ENCODE measurements at places on chromosomes 16 and 17.

- no peak for DNase-seq
Observed at GRCh38 chr16:6146356-6146755, 1048.8 kb upstream of the EEF2KMT start.

GRCh38 chr16:88366704-88367047 lies 16.1 kb upstream of the ZNF469 start:
- no peak for DNase-seq

- no peak for DNase-seq
Observed at GRCh38 chr17:82049521-82049971, 2.1 kb downstream of the RFNG start.

DNA sequence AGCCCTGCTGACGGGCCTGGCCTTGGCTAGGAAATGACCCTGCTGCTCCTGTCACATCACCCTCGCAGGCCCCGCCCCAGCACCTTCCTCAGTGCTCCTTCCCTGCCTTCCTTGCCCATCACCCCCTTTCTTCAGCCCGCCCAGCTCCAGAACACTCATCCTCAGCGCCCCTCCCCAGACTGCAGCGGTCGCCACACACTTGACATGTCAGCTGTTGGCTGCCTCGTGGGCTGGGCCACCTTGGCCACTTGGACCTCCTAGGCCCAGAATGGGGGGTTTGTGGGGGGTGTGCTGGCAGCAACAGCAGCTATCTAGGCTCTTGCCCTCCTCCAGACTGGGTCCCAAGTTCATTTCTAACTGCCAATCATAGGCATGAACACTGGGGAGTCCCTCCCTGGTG lies 10.6 kb downstream of the ELMO3 start:
- DNase-seq = no peak

DNA sequence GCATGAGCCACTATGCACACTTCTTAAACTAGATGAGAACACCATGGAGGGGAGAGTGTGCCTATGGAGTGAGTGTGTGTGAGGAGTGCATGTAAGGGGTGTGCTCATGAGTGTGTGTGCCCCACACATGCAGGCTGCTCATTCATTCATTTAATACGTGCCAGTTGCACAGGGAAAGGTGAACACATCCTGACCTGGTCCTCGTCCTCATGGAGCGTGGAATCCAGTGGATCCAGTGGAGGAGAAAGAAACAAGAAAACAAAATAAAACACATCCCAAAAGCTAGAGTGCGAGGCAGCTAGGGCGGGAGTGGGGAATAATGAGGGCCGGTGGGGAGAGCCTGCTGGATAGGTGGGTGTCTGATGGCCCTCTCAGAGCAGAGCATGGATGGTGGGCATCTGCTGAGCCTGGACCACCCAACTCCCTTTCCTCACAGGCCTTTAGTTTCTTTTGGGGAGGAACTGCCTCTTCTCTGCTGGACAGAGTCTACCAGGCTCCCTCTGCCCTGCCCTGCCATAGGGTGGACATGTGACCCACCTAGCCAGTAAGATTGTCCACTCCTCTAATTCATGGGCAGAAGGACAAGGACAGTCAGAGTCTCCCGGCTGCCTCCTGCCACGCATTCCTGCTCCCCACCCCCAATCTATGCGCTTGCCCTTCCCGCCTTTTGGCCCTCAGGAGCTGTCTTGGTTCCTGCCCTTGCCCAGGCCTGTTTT lies 204.3 kb downstream of the RAB11FIP4 start:
- DNase-seq = no peak

GRCh38 chr17:1024076-1024475 lies 27.1 kb downstream of the TIMM22 start:
- DNase-seq = no peak

GRCh38 chr17:1384905-1385435 lies 15.1 kb downstream of the YWHAE start:
- no peak for DNase-seq

GRCh38 chr17:83132251-83133081 lies 53.1 kb downstream of the METRNL start:
- DNase-seq = no peak

DNA sequence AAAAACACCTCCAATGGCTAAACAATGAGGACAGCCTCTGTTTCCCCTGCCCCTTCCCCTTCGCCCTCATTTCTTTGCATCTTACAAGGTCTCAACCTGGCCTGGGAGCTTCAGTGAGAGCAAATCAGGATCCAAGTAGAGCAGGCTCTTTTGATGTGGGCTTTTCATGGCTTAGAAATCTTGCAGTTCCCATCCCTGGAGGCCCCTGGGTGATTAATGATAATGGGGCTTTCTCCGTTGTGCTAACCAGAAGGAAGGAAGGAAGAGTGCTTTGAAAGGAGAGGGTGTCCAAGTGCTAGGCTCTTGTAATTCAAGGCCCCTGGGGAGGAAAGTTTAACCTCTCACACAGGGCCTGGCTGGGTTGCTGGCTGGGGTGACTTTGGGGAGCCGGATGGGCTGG lies 18.5 kb upstream of the IRX3 start:
- DNase-seq = no peak

- peak; percentile 28 for DNase-seq
Observed at GRCh38 chr17:64326420-64327054, 63.5 kb upstream of the TEX2 start.
